ENCODE measurements at places on chromosomes 2 and 18.

DNA sequence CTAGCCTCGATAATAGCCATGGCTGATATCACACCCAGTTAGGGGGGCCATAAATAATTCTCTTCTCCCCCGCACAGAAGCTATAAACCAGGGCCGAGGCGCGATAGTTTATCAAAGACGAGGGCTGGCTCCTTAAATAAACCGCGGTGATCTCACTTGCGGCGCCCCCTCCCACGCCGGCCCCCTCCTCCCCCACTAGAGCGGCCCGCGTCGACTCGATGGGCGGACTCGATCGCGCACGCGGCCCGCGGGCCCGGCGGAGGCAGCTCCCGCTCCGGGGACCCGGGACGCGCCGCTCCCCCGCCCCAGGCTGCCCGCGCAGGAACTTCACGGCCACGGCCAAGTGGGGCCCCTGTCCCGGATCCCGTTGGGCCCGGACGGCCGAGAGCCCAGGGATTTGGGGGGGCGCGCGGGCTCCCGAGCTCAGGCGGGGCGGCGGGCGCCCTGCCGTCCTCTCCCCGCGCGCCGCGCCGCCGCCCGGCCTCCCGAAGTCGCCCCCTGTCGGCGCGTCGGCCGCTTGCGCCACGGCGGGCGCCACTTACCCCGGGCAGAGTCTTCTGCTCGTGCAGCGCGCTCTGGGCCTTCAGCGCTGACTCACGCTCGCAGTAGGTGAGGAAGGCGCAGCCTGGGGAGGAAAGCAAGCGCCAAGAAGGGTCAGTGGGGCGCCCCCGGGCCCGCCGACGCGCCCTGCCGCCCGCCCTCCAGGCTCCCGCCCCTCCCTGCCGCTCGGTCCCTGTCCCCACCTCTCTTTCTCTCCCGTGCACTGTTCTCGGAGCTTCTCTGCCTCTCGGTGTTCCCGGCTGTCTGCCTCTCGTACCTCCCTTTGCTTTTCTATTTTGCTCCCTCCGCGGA lies 80.4 kb downstream of the CELF4 start:
- DNase-seq: no peak

GRCh38 chr2:145287736-145288135 lies 767.8 kb upstream of the ZEB2 start:
- DNase-seq: no peak

- no peak for DNase-seq
These were observed 142.1 kb downstream of the SLC4A10 start for GRCh38 chr2:161766334-161766733.

DNA sequence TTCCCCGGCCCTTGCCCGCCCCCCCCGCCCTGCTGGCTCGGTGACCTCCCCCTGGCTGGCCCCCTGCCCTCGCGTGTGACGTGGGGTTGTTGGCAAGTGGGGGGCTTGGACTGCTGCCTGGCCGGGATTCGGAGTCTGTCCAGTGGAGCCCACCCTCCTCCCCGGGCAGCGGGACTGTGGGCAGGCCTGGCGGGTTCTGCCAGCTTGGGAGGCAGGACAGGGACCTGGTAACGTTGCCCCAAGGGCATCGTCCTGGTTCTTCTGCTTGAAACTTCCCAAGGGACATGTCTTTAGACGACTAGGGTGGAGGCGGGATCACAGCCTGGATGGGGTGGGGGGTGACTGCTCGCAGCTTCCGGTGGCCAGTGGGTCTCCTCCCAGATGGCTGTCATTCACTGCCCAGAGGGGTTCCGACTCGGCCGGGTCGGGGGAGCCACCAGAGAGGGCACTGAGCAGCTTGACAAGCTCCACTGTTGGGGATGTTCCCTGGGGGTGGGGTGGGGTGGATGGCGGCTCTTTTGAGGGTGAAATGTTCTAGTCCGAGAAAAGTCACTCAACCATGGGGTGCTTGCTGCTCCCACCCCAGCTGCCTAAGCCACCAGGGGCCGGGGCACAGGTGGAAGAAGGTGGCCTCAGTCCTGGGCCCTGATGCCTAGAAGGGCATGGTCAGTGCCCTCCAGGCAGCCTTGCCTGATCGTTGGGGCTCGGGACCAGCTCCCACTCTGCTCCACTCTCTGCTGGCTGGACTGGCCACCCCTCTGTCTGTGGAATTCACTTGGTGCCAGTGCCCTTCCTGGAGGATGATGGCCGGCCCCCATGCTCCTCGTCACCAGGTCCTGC lies 4.3 kb upstream of the HS6ST1 start:
- no peak for DNase-seq

DNA sequence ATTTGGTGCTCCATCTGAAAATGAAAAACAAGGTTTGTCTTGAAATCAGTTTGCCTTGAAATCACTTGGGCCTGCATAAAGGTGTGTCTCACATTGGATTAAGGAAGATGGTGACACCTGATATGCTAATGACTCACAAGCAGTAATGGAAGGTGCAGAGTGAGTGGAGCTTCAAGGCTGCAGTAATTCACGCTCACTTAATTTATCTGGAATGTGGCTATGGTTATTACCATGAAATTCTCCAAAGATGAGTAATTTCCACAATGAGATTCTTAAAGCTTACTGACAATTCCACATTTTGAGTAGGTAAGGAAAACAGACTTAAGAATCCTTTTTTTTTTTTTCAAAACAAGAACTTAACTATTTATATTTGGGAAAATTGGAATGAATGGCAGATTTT lies 156.8 kb downstream of the PAX3 start:
- no peak for DNase-seq

DNA sequence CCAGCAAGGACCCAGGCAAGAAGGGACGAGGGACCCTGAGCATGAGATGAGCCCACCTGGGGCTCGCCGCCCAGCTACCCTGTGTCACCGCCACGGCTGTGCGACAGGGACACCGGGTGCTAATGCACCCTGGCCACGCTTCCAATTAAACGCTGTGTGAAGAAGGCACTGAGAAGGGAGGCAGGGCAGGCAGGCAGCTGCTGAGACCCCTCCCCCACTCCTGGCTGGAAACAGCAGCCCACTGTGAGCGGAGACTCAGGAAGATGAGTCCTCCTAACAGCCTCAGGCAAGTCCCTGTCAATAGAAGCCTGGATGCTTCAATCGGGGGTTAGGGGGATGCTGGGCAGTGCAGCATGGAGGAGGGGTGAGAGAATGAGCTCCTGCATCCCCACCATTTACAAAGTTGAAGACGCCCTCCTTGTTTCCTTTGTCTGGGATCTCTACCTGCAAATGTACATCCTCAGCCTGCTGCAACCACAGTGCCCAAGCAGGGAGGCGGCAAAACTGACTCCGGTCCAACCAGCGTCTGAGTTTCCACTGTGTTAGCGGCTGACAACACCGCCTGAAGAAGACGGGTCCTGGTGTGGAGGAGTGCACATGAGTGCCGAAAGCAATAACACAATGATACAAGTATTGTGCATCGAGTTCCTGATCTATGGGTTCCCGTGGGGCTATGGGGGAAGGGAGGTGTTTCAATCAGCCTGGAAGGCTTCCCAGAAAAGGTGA lies 12.8 kb downstream of the TMEM163 start:
- no peak for DNase-seq

- no peak for DNase-seq
These were observed 309.4 kb downstream of the PTPRM start for GRCh38 chr18:7876354-7877104.

DNA sequence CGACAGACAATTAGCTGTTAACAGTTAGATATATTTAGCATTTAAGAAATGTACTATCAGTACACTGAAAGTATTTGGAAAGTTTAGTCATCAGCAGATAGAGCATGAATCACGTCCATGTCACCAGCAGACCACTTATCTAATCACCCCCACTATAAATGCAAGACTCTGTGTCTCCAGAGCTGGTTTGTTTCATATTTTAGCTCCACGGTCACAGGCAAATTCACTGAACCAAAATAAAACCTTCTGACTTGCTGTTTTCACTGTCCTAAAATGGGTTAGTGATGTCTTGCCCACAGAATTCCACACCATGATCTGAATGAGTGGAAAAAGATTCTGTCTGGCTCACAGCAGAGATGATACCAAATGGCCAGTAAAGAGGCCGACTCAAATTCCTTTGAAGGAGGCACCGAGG lies 64.9 kb downstream of the CDH2 start:
- no peak for DNase-seq

- DNase-seq: no peak
These were observed 398.3 kb downstream of the TMX3 start for GRCh38 chr18:68316636-68317035.

- no peak for DNase-seq
These were observed 15.5 kb downstream of the FOXI3 start for GRCh38 chr2:88437010-88437409.

- no peak for DNase-seq
These were observed 198.2 kb downstream of the TGIF1 start for GRCh38 chr18:3648200-3648599.

- DNase-seq: no peak
These were observed 345.0 kb upstream of the ACVR2A start for GRCh38 chr2:147499785-147500184.

DNA sequence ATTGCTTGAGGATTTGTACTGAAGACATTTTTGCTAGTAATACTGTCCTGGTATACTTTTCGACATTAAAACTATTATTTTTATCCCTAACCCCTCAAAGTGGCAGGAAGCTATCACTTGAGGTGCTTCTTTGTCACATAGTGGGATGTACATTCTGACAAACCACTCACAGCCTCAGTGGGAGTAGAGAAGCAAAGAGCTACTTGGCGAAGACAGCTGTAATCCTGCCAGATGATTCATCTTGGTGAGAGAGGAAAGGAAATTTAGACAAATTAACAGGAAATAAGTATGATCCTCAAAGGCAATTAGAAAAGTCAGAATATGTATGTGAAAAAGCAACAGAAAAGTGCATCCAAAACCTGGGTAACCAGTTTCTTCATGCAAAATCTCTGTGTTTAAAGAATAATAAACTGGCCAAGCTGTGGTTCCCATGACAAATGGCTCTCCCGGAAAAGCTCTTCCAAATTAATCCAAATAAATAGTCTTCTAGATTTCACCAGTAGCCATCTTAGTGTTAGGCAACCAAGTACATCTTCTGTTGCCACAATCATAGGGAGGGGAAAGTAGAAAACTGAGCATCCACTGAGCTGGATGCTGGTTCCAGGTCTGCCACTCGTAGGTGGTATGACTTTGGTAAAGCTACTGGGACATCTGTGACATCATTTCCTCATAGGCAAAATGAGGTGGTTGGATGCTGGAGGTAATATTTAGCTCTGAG lies 308.0 kb upstream of the LYPD1 start:
- no peak for DNase-seq

- DNase-seq: no peak
These were observed 125.9 kb upstream of the SMAD7 start for GRCh38 chr18:49076654-49077166.

GRCh38 chr2:106232638-106233349 lies 38.7 kb upstream of the UXS1 start:
- DNase-seq: no peak
